Large intestine (tissue), 12 donors: ENCODE measurements at places on chromosomes 1 and 21.

DNA sequence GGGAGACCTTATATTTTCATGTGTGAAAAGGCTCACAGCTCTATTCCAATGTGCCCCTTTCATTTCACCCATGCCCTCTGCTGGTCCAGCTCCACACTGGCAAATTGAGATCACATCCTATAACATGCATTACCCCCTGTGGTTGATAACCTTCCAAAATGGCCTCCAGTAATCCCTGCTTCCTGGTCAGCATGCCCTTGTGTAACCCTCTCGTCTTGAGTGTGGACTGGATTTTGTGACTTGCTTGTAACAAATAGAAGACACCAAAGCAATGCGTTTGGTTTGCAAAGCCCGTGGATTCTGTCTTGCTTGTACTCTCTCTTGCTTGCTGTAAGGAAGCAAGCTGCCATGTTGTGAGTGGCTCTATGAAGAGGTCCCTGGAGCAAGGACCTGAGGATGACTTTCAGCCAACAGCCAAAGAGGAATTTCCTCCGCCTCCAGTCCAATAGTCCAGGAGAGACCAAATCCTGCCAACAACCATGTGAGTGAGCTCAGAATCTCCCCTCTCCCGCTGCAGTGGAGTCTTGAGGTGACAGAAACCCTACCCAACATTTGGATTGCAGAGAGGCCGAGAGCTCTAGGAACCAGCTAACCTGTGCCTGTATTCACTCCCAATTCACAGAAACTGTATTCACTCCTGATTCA is 17.4 kb downstream of the KCNA10 start:
- DNase-seq, result no peak

DNA sequence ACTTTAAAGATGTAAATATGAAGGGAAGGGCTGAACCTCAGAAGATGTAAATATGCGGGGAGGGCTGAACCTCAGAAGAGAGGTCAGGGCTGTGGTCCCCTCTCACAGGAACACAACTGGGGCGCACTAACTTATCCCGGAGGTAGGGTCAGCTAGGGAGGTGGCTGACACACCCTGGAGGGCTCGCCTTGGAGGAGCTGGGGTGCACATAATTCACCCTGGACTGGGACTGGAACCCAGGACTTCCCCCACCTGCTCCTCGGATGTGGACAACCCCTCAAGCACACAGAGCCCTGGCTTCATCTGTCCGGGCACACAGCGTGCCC is 13.9 kb upstream of the TTC39A start:
- DNase-seq, result no peak

- DNase-seq, result no peak
Observed at GRCh38 chr1:15242766-15243165, 4.3 kb upstream of the FHAD1 start.

DNA sequence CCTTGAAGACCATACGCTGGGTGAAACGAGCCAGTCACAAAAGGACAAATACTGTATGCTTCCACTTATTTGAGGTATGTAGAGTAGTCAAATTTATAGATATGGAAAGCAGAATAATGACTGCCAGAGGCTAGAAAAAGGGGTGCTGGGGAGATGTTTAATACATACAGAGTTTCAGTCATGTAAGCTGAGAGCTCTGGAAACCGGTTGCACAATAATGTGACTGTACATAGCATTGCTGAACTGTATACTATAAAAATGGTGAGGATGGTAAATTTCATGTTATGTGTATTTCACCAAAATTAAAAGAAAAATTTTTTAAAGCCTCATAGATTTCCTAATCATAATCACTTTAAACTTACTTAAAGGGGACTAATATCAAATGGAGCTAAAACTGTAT is 110.8 kb downstream of the ZZZ3 start:
- no peak for DNase-seq

GRCh38 chr1:230542054-230542453 is 100.2 kb upstream of the COG2 start:
- no peak for DNase-seq

- DNase-seq, result no peak
Observed at GRCh38 chr1:175127565-175127964, 59.9 kb downstream of the TNN start.

GRCh38 chr1:208333676-208334075 is 89.5 kb upstream of the PLXNA2 start:
- DNase-seq, result no peak

- no peak for DNase-seq
Observed at GRCh38 chr1:41411229-41411628, 50.0 kb downstream of the FOXO6 start.

GRCh38 chr1:24939040-24939674 is 9.1 kb upstream of the RUNX3 start:
- no peak for DNase-seq

DNA sequence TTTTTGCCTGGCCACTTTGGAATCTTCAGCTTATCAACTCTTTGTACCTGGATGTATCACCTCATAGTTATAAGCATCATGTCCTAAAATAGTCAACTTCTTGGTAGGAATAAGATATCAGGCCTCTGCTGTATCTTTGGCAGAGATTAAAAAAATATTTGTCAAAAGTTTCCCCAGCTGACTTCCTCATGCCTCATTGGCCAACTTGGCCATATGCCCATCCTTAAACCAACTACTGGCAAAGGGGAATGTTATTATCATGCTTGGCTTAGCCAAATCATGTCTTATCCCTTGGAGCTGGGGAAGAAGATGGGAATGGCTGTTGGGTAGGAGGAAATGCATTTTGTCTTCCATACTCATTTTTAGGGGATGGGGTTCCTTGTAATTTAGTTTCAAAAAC is 23.4 kb downstream of the NFASC start:
- DNase-seq, result no peak

DNA sequence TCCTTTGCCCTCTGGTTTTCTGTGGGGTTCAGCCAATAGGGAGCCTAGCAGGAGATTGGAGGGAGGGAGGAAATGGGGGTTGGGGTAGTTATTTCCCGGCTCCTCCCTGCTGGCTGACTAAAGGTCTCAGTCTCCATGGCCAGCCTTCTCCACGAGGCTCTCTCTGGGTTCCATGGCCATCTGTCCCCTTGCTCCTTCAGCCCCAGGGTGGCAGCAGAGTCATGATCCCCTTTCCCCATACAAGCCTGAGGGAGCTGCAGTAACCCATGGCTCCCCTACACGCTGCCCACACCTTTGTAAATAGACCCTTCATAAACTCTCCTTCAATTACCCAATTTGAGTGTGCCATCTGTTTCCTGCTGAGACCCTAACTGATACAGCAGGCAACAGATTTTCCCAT is 176.1 kb upstream of the CSF3R start:
- no peak for DNase-seq

DNA sequence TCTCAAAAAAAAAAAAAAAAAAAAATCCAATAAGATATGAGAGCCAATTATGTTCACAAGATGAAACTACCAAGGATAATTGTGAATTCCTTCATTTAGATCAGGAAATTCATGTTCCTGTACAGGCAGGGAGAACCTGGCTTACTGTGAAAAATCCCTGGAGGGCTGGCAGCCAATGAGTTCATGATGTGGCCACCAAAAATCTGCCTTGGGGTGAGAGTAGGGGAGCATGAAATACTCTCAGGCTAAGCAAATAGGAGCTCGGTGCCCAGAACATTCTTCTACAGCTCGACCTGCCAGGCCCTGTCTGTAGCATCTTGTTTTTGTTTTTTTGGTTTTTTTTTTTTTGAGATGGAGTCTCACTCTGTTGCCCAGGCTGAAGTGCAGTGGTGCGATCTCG is 50.1 kb downstream of the PIK3CD start:
- DNase-seq, result no peak

DNA sequence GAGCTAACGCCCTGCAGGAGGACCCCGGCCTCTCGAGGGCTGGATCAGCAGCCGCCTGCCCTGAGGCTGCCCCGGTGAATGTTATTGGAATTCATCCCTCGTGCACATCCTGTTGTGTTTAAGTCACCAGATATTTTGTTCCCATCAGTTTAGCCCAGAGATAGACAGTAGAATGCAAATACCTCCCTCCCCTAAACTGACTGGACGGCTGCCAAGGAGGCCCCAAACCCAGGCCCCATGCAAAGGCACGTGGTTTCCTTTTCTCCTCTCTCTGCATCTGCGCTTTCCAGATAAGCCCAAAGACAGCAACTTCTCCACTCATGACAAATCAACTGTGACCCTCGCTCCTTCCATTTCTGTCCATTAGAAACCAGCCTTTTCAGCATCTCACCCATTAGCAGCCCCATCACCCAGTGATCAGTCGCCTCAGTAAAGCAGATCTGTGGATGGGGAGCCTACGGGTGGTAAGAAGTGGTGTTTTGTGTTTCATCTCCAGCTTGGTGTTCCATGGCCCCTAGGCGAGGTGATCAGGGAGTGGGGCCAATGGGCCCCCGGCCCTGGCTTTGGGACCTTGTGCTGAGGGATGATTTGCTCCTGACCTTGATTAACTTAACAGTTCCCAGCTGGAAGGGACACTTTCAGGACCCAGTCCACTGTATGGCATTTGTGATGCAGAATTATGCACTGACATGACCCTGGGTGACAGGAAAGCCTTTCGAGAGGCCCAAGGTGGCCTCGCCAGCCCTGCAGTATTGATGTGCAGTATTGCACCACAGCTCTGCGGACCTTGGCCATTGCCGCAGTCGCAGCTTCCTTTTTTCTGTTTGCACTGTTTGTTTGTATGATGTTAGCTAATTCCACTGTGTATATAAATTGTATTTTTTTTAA is 5.2 kb downstream of the NPPA start:
- DNase-seq, result peak; percentile 22

GRCh38 chr1:227134686-227135314 is 183.5 kb downstream of the CDC42BPA start:
- DNase-seq, result no peak

GRCh38 chr1:42167611-42168390 is 3.3 kb upstream of the GUCA2A start:
- no peak for DNase-seq

- no peak for DNase-seq
Observed at GRCh38 chr1:228205526-228206436, 2.1 kb upstream of the OBSCN start.

- DNase-seq, result no peak
Observed at GRCh38 chr1:228666686-228667623, 68.3 kb upstream of the RHOU start.

DNA sequence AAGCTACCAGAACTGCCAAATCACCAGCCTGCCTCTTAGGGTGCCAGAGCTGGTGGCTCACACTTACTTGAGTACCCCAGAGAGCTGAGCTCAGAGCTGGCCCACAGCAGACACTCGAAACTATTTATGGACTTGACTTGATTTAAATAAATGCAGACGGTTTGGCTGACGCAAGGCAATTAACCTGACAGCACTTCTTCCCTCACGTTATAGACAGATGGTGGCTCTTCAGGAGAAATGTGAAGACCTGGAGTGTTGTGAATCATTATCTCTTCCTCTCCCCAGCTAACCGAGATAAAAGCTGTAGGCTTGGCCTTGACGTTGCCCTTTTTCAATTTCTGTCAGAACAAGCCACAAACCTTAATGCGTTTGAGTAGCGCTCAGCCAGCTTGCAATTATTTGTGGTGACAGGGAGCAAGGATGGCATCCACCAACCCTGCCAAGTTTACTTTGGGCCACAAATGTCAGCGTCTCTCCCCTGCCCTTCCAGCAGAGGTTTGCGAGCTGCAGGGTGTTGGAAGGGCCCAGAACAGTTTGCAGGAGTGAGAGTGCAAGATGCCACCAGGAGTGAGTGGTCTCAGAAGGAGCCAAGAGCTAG is 34.0 kb upstream of the BCAR3 start:
- no peak for DNase-seq

DNA sequence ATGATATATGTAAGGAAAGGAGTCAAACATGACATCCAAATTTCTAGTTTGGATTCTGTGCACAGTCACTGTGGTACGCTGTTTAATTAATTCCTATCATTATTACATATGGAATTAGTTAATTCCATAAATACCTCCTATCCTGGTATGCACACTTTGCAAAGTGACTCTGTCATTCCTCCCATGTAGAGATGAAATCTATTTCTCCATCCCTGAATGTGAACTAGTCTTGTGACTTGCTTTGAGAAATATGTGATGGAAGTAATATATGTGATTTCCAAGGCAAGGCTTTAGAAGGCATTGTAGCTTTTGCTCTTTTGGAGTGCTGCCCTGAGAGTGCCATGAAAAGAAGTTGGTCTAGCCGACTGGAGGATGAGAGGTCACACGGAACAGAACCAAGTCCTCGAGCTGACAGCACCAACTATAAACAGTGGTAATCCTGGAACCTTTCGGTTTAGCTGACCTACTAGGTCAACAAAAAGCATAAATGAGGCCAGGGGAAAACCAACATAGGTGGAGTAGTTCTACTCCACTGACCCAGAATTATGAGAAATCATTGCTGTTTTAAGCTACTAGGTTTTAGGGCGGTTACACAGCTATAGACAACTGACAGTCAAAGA is 1.5 kb downstream of the SELENOF start:
- peak; percentile 7 for DNase-seq

DNA sequence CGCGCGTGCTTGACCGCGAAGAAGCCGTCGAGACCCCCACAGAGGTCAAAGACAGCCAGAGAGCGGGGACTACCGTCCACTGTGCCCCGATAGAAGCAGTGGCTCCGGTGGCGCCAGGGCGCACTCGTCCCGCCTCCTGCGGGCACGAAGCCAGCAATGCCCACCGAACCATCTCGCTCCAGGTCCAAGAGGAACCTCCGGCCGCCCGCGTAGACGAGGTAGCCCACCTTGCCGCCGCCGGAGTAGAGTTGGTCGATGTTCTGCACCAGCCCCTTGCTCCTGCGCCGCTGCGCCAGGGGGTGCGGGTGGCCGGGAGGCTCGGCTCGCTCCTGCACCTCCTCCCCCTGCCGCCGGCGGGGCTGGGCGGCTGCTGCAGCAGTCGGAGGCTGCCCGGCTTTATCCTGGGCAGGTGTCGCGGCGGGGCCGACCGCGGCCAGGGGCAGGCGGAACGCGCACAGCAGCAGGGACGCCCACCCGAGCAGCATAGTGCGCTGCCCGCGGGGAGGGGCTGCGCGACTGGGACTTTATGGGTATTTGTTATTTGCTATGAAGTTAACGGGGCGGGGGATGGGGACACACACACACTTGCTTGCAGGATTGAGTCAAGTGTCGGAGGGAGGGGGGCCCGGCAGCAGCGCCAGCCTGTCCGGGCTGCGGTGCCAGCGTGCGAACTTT is 844 bp downstream of the ADAMTS5 start:
- no peak for DNase-seq
